ENCODE measurements at places on chromosomes 11 and 22. TPM values are rescaled to one million over a fixed set of nuclear protein-coding genes. Genes with fewer than 3 reads are reported as not detected.

SLC25A18 gene
- total RNA-seq, result 2.8 TPM

DDI1 gene
- not detected for total RNA-seq

OR8G5 gene
- total RNA-seq, result not detected

MAFF gene
- total RNA-seq, result 26.2 TPM

SORL1 gene
- total RNA-seq, result 8.7 TPM

MPPED2 gene
- 4.6 TPM for total RNA-seq

DNA sequence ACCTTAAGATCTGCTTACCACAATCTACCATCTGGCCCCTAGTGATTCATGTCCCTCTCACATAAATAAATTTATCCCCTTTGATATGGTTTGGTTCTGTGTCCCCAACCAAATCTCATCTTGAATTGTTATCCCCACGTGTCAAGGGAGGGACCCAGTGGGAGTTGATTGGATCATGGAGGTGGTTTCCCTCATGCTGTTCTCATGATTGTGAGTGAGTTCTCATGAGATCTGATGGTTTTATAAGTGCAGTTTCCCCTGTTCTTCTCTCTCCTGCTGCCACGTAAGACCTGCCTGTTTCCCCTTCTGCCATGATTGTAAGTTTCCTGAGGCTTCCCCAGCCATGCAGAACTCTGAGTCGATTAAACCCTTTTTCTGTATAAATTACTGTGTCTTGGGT lies 37.2 kb downstream of the OR2AG2 start:
- H3K27me3 ChIP-seq, result no peaks in the 10 kb centered on the region
- H3K36me3 ChIP-seq, result no peaks in the 10 kb centered on the region
- H3K4me1 ChIP-seq, result no peaks in the 10 kb centered on the region
- no peak for DNase-seq
- H3K27ac ChIP-seq, result no peak overlapping the region

DNA sequence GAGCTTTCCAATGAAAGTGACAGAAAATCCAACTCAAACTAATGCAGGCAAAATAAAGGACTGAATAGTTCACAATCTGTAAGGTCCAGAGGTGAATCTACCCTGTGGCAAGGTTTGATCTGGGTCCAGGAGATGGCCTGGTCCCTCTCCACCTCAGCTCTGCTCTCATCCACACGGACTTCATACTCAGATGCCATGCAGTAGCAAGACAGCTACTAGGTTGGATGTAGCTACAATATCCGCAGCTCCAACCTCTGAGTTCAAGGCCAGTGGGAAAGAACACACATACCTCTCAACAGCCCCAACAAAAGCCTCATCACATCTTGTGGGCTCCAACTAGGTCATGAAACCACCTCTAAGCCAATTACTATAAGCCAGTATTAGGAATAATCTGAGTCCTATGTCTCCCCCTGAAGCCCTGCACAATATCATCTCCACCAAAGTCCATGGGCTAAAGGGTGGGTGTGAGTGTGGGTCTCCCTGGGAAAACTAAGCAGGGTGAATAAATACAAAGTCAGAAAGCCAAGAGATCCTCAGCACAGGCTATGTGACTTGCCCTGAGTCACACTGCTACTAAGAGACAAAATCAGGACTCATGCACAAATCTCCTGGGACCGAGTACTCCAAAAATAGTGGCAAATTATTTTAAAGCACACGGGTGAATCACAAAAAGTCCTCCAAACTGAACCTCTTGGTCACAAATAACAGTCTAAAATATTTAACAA lies 78.8 kb downstream of the LARGE1 start:
- H3K36me3 ChIP-seq, result no peaks in the 10 kb centered on the region
- no peak for DNase-seq
- no peaks in the 10 kb centered on the region for H3K27me3 ChIP-seq
- no peak overlapping the region for H3K27ac ChIP-seq
- H3K4me1 ChIP-seq, result peaks cover 43% of the 10 kb centered on the region

- H3K36me3 ChIP-seq, result no peaks in the 10 kb centered on the region
- peak overlapping the region; percentile 39 for H3K27ac ChIP-seq
- H3K27me3 ChIP-seq, result no peaks in the 10 kb centered on the region
Observed at GRCh38 chr11:123084454-123084853, 22.5 kb upstream of the HSPA8 start.

DNA sequence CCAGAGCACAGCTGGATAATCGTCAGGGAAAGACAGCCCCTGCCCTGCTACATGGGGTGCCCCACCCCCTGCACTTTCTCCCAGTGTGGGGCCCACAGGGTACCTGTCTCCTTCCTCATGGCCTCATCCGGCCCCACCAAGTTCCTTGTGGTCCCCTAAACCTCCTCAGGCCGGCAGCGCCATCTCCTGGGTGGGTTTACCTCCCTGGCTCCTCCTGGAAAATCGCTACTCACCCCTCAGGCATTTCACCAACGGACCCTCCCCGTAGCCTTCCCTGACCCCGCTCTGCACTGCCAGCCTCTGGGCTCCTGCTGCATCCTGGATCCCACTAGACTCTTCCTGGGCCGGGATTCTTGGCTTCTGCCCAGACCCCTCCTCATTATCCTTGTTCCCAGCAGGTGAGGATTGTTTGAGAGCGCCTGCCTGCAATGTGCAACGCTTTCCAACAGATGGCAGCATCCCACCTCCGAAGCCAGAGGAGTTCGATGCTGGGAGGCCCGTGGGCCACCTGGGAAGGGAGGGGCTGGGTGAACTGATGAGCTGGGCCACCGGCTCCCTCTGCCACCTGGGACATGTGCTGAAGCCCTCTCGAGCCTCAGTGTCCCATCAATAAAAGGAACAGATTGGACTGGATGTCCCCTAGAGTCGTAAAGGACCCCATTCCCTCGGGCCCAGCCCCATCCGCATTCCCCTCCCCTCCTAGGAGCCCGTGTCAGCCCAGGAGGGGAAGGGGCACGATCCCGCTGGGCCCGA lies 44.2 kb upstream of the TTLL12 start:
- no peak overlapping the region for H3K27ac ChIP-seq
- H3K4me1 ChIP-seq, result peaks cover 4% of the 10 kb centered on the region
- no peak for DNase-seq

- H3K27me3 ChIP-seq, result no peaks in the 10 kb centered on the region
- no peak for DNase-seq
- no peaks in the 10 kb centered on the region for H3K36me3 ChIP-seq
- H3K4me3 ChIP-seq, result no peak overlapping the region
- H3K27ac ChIP-seq, result no peak overlapping the region
Observed at GRCh38 chr11:76910620-76911414, 50.1 kb downstream of the ACER3 start.

- no peaks in the 10 kb centered on the region for H3K4me1 ChIP-seq
- no peak overlapping the region for H3K4me3 ChIP-seq
- no peak overlapping the region for H3K27ac ChIP-seq
- peaks cover 14% of the 10 kb centered on the region for H3K27me3 ChIP-seq
Observed at GRCh38 chr22:47994601-47995263, 1232.3 kb downstream of the TBC1D22A start.

- peaks cover 16% of the 10 kb centered on the region for H3K27me3 ChIP-seq
- H3K27ac ChIP-seq, result no peak overlapping the region
- peak overlapping the region; percentile 31 for H3K4me3 ChIP-seq
- peaks cover 34% of the 10 kb centered on the region for H3K4me1 ChIP-seq
- H3K36me3 ChIP-seq, result no peaks in the 10 kb centered on the region
Observed at GRCh38 chr22:45867118-45867905, 109.7 kb downstream of the WNT7B start.

DNA sequence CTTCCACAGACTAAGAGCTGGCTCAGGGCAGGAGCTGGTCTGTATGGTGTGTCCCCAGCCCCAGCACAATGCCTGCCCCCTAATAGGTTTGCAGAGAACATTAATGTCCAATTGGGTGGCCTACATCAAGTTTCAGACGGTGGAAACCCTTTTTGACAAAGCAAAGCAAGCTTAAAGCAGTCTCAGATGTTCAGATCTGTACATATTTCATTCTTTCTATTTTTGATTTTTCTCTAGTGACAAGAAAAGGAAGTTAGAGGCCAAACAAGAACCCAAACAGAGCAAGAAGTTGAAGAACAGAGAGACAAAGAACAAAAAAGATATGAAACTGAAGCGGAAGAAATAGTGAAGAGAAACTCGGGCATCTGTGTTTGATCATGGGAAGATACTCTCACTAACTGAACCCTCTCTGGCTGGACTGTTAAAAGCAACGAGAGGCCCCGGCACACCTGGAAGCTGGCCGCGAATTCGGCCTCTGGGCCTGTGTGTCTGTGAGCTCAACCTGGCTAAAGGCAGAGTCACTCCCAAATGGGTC lies 40.5 kb downstream of the NAT10 start:
- no peaks in the 10 kb centered on the region for H3K4me1 ChIP-seq
- DNase-seq, result no peak
- no peaks in the 10 kb centered on the region for H3K27me3 ChIP-seq
- H3K36me3 ChIP-seq, result peaks cover 99% of the 10 kb centered on the region
- no peak overlapping the region for H3K27ac ChIP-seq
- H3K4me3 ChIP-seq, result no peak overlapping the region

- H3K27ac ChIP-seq, result no peak overlapping the region
- DNase-seq, result no peak
- H3K27me3 ChIP-seq, result no peaks in the 10 kb centered on the region
- H3K4me3 ChIP-seq, result no peak overlapping the region
Observed at GRCh38 chr22:47010211-47010610, 247.8 kb downstream of the TBC1D22A start.

- no peaks in the 10 kb centered on the region for H3K27me3 ChIP-seq
Observed at GRCh38 chr11:62552485-62553079, 6.0 kb upstream of the AHNAK start.
